ENCODE measurements at places on chromosomes 4 and X.
A peak's percentile ranks its signal among the peaks of the same experiment; 100 is the strongest.

- no peak for DNase-seq
Observed at GRCh38 chrX:135411893-135412292, 9.9 kb upstream of the SMIM10L2A start.

DNA sequence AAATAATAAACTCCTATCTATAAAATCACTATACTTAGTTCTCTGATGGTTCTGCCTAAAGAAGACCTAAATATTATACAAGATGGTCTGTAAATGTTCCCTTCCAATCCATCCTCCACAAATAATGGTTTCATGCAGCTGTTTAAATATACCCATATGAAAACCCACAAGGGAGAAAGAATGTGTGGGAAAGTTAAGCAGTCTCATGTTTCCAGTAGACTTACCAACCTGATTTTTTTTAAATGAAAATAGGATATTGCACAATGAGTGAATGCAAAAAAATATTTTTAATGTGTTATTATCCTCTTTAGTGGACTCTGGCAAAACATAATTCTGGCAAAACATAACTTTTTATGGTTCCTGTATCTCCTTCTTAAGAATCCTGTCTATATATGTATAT is 23.3 kb downstream of the CAMK2D start:
- no peak for DNase-seq

GRCh38 chrX:46597771-46598170 is 24.2 kb downstream of the CHST7 start:
- DNase-seq, result no peak

- DNase-seq, result no peak
Observed at GRCh38 chrX:123358457-123358856, 174.4 kb downstream of the GRIA3 start.

GRCh38 chrX:138945219-138945618 is 233.7 kb upstream of the FGF13 start:
- DNase-seq, result no peak

GRCh38 chr4:185405296-185405999 is 8.8 kb downstream of the ANKRD37 start:
- DNase-seq, result peak; percentile 42

GRCh38 chr4:103786014-103786413 is 66.2 kb upstream of the TACR3 start:
- DNase-seq, result peak; percentile 53

GRCh38 chr4:120004054-120004453 is 62.6 kb downstream of the MAD2L1 start:
- no peak for DNase-seq

GRCh38 chr4:27714073-27714472 is 853.4 kb downstream of the STIM2 start:
- no peak for DNase-seq

DNA sequence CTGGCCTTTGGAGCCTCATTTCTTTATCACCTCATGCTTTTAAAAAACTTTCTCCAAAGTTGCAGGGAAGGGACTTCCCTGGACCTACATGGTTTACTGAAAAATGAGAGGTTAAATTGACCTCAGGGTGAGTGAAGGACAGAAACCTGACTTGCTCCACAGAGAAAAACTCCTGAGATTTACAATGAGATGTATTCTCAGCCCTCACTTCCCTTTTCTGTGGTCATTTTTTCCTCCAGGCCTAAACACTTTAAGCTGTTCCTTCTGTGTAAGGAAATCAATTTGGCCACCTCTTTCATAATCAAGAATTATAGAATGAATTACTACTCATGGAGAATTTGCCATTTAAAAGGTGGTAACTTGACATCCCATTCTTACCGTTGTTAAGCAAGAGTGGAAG is 77.9 kb downstream of the HPGD start:
- DNase-seq, result no peak

DNA sequence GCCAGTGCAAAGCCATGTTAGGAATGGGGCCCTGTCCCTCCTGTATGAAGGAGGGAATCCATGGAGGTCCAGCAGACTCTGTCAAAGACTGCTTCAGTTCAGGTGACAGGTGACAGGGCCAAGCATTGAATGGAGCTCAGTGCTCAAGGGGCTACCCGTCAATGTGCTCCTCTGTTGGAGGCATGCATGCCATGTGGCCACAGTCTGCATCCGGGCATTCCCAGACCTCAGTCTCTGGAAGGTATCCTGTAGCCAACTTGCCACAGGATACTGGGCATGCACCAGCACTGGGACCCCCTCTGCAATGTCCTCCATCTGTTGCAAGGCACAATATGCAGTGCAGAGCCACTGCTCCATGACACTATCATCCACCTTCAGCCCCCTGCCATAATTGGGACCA is 136.1 kb upstream of the GATB start:
- DNase-seq, result no peak

All from activated CD4-positive, alpha-beta T cell treated with anti-CD3 and anti-CD28 coated beads, Interleukin-2, amount 10 ng/mL, durations not matched to agents 24 days and 14 days (primary cell).